ENCODE measurements at places on chromosomes 2 and 18. TPM values are rescaled to one million over a fixed set of nuclear protein-coding genes. Genes with fewer than 3 reads are reported as not detected.
A peak's percentile ranks its signal among the peaks of the same experiment; 100 is the strongest.

- DNase-seq = no peak
Measured at GRCh38 chr2:97788986-97789644, 75.7 kb downstream of the ZAP70 start.

- peak; percentile 74 for DNase-seq
Measured at GRCh38 chr2:20584399-20585358, 66.2 kb downstream of the HS1BP3 start.

GRCh38 chr2:86416146-86416545 lies 25.0 kb upstream of the KDM3A start:
- no peak for DNase-seq

DNA sequence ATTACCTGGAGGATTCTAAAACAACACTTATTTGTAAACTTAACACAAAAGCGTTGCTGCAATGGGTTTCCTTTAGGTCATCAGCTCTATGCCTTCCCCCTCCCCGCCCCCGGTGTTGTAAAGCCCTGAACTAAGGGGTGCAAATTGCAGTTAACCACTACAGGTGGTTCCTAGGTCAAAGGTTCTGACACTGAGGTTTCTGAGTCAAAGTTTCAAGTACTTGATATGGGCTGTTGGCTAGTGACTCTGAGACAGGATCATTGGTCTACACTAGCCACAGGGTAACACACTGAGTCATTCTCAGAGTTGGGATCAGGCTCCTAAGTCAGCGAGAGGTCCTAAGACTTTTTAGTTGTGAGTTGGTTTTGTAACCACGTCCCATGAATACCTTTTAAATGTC lies 15.4 kb downstream of the IL1B start:
- DNase-seq = no peak

GRCh38 chr2:168183308-168183997 lies 63.9 kb downstream of the STK39 start:
- no peak for DNase-seq

DNA sequence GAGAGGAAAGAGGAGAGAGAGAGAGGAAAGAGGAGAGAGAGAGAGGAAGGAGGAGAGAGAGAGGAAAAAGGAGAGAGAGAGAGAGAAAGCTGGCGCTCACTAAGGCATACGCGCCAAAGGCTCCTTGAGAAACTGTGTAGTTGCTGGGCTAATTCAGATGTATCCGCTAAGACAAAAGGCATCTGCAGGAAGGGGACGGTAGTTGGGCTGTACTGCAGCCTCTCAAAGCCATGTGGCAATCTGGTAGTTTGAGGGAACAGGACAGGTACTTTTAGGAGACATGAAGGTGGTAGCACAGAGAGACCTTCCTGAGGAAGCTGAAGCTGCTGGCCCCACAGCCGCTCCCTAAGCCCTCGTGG lies 31.6 kb downstream of the THNSL2 start:
- no peak for DNase-seq

GRCh38 chr18:48878471-48878870 lies 72.3 kb downstream of the SMAD7 start:
- peak; percentile 73 for DNase-seq

DNA sequence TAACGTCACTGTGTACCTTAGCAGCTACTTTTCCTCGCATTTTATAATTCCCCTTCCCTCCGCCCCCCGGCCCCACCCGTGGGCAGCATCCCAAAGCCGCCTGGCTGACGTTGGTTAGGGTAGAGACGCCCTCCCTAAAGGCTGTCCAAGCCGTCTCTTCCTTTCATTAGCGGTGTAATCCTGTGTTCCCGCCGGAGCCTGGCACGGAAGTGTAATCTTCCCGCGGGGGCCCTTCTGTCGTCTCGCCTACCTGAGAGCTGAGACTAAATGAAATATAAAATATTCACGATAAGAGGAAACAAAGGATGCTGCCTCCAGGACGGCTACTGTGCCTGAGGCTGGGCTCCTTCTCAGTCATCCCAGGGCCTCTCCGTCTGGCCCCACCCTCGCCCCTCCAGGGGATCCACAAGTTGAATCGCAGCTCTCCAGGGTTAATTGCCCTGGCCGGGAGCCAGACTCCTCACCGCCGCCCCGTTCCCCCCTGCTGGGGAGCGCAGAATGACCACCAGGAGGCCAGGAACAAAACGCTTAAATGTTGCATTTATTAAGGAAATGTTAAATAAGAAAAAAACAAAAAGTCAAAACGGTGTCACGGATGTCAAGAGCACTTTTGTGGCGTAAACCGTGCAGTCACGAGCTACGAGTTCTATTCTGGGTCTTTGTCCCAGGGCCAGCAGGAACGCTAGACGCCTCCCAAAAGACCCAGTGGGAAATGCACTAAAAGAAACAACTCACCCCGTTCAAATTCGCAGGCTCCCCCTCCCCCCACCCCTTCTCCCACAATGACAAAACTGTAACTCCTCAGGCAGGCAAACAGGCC lies 1.5 kb downstream of the RPRM start:
- no peak for DNase-seq

GRCh38 chr2:169131587-169132512 lies 62.5 kb downstream of the DHRS9 start:
- DNase-seq = no peak

DNA sequence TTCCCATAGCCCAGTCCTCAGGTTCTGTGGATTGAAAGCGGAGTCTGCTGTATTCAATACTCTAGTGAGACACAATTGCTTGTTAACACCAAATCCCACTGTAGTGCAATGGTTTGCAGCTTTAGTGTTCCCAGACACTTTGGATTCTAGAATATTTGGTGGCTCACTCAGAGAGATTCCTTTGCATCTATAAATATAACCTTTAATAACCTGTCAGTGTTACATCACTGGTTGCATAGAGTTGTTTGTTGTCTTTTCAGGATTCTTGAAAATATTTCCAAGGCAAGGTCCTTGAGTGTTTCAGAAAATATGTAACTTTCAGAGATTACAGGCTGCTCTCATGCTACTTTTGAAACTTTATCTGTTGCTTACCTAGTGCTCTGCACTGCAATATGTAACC lies 157.5 kb downstream of the ZEB2 start:
- DNase-seq = no peak

- DNase-seq = no peak
Measured at GRCh38 chr2:101731221-101732054, 33.9 kb downstream of the MAP4K4 start.

GRCh38 chr2:56971383-56971974 lies 787.7 kb downstream of the CCDC85A start:
- DNase-seq = no peak

DNA sequence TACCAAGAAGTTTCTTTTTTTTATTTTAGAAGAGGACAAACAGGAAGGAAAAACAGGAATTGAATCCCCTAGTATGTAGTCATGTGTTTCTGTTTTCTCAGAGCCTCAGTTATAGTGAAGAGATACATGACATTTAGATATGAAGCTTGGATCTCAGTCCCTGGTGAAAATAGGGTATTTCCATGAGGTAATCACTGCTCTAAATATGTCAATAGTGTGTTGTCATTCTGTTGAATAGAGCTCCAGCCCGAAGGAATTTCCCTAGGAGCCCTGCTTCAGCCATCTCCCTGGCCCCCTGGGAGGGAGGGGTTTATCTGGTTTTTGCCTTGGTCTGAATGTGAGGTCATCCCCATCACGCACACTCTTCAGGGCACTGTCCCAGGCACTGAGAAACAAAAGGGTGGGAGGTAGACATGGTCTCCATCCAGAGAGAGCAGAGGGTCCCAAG lies 47.1 kb upstream of the REL start:
- no peak for DNase-seq

GRCh38 chr2:157415591-157416101 lies 28.2 kb downstream of the CYTIP start:
- DNase-seq = no peak

UCN gene
- total RNA-seq = 2.1 TPM

MYO1B gene
- 20.8 TPM for total RNA-seq

ZSCAN30 gene
- total RNA-seq = 18.6 TPM

LIPG gene
- total RNA-seq = 1.7 TPM

SRD5A2 gene
- total RNA-seq = not detected

CPS1 gene
- 2.9 TPM for total RNA-seq

CAPN10 gene
- 24.3 TPM for total RNA-seq

Measured in cardiac septum (tissue), 1 donor.